ENCODE measurements at places on chromosomes 3 and 15.

GRCh38 chr15:71511796-71512681 lies 298.3 kb upstream of the NR2E3 start:
- DNase-seq = no peak

GRCh38 chr3:4071481-4072184 lies 231.5 kb upstream of the SETMAR start:
- no peak for DNase-seq

GRCh38 chr3:28743831-28744230 lies 395.2 kb upstream of the AZI2 start:
- DNase-seq = no peak

DNA sequence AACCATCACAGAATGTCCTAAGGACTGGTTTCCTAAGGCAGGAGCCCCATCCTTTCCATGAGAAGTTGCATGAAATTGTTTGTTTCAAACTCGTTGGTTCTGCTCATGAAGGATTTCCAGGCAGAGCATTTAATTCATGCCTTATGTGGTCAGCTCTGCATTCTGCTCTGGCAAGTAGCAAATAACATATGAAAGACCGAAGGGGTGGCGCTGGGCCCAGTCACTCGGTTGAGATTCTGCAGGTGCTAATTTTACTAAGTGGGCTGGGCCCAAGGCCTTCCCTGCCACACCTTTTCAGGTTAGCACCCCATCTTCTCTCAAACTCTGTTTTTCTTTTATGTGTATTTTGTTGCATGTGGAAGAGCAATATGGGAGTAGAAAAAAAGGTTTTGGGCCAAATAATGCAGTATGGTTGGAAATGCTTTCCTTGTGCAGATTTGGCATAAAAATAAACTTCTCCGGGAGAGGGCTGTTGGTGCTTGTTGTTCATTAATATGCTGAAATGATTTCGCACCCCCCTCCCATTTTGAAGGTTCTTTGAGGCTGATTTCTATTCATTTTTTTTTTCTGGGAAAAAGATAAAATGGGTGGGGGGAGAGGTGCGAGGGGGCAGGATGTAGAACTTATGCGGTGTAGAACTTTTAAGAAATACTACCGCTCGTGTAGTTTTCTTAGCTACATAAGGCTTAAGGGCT lies 182.9 kb upstream of the FEZF2 start:
- no peak for DNase-seq

- no peak for DNase-seq
These were observed 7.4 kb downstream of the ALDH1A2 start for GRCh38 chr15:58058073-58058472.

DNA sequence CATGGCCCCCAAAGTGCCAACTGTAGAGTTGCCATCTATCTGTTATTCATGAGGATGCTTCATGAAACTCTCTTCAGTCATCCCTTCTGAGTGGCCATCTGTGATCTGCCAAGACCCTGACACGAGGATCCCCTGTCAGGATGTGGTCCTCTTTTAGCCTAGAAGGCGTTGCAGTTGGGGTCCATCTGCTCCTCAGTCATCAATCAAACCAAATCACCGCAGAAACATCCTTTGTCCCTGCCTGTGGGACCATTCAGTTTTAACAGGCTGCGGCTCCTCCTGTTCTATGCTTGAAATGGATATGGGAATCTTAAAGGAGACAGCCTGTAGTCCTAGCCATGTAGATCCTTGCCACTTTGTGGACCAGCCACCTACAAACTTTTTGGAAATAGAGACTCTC lies 5.9 kb upstream of the RPS27L start:
- DNase-seq = no peak

- DNase-seq = no peak
These were observed 87.1 kb downstream of the CGNL1 start for GRCh38 chr15:57463360-57463759.

- DNase-seq = no peak
These were observed 250.6 kb downstream of the RYR3 start for GRCh38 chr15:33561407-33561806.

DNA sequence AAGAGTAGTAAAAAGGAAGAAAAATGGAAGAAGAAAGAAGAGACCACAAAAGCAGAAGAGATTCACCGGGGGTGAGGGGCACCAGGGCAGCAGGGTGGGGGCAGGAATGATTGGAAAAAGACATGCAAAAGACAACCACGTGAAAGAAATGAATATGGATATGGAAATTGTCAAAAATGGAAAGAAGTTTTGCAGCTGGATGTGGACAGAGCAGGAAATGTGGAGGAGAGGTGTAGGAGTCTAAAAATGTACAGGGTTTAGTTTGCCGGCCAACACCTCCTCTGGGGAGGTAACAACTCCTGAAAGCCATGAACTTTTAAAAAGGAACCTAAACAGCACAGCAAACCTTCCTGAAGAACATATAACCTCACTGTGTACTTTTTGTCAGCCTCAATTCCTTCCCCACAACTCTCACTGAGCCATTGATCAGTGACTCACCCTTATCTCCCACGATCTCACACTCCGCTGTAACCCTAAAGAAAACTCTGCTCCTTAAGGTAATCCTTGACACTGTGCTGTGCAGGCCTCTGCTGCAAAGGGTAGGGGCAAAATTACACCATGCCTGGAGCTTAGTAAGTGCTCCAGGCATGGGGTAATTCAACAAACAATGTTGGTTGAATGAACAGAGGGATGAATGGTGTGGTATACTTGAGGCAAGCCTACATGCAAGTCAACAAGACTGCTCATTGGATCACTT lies 100.2 kb upstream of the BOC start:
- peak; percentile 47 for DNase-seq

DNA sequence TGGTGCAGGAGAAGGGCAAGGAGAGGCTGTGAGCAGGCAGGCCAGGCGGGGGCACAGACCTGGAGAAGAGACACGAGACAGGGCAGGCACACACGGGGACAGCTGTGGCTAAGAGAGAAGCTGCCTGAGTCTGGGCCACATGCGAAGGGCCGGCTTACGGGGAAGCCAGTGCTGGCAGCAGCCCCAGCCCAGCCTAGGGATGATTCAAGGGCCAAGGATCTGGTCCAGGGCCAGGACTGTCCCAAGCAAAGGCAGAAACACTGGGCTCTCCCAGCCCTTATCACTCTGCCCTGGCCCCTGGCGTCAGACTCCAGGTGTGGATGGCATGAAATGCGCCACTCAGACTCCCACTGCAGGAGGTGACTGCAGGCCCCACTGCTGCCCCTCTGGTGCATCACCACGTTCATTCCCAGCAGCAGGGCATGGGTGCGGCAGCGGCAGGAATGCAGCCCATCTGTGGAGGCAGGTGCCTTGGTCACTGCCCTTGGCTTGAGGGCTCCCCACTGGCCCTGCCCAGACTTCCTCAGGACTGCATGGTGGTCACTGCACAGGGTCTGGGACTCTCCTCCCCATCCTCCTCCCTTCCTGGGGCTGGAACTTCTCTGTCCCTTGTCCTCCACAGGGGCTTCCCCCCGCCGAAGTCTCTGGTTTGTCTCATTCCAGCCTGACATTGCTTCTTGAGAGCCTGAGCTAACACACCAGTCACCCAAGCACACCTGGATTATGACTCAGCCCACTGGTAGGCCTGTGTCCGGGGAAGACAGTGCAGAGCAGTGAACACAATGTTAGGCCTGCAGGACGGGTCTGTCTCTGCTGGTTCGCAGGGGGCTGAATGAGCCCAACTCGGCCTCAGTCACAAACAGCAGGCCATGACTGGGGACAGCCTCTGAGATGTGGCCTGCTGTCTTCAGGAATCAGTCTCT lies 69.3 kb downstream of the TBC1D2B start:
- DNase-seq = peak; percentile 77

DNA sequence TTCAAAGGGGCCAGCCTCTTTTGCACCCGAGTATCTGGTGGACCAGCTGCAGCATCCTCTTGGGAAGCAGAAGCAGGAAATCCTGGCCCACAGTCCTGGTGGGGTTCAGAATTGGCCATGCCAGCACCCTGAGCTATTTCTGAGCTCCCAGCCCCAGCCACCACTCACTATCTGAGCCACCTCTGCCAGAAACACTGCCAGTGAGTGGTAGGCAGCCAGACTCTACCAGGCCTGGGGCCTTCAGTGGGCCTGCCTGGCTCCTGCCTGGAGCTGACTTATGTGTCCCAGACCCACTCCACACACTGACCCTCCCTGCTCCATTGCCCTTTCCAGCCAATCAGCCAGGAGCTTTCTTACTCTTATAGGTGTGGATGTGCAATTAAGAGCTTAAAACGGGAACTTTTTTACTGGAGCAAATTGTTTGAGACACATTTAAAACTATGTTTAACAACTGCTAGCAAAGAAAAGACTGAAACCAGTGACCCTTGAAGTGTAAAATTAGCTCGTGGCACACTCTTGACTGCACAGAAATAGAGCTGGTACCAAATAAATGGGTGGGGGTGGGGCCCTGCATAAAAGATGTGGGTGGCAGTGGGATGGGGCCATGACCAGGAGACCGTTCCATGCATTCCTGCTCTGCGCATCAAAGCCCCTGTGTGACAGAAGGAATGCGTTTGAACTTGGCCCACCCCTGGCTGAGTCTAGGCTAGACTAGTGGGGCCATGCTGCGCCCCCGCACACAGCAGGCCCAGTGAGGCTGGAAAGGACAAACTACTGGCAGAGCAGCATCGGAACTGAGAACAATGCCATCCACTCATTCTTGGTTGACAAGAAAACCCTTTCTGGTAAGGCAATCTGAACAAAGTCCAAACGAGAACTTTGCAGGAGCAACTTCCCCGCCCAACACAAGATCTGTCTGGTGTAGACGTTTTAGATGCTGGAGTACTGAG lies 48.0 kb downstream of the CTNNB1 start:
- DNase-seq = no peak
